Skin of body (tissue), 3 donors: ENCODE measurements at places on chromosomes 12 and 14. TPM values are rescaled to one million over a fixed set of nuclear protein-coding genes. Genes with fewer than 3 reads are reported as not detected.

DNA sequence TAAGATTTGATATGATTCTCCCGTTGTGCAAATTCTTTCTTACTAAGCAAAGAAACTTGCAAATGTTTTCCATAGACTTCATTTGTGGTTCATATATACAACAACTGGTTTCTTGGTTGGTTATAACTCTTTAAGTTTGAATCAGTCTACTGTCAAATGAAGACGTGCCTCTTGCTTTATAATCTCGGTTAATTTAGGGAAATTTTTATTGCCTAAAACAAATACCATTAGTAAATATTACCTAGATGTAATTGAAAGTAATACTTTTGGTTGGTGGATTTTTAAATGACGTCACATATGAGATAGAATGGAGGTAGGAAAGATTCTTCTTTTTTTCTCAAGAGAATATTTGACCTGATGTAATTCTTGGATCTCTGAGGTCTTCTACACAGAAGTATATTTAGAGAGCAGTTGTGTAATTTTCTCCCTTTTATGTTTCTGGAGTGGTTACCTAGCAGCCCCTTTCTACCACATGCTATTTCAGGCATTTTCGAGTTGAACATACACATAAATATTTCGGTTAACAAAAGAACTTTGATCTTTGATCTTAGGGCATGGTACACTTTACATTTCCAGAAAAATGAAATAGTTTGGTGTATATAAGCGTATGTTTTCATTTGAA, 1.7 kb downstream of the ATF7IP start:
- DNase-seq, result peak; percentile 39

DNA sequence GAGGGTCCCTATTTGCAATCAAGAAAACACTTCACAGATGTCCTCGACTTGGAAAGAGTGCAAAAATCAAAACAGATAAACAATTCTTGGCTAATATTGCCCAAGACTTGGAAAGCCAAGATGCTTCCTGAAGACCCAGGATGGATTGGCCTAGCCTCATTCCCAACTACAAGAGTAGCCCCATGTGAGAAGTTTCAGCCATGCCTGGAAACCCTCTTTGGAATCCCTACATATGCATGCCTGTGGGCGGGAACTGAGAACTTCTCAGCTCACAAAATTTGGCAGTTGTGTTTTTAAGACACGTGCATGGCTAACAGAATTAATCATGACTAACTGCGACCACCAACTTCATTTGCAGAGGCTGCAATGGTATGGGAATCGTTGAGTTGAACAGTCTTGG, 283.2 kb upstream of the TBX3 start:
- DNase-seq, result peak; percentile 33

GRCh38 chr12:113310489-113310888, 24.4 kb downstream of the SLC8B1 start:
- no peak for DNase-seq

GRCh38 chr12:13428538-13429265, 232.2 kb downstream of the EMP1 start:
- peak; percentile 32 for DNase-seq

GRCh38 chr12:19896041-19896440, 456.7 kb downstream of the AEBP2 start:
- DNase-seq, result peak; percentile 31

DNA sequence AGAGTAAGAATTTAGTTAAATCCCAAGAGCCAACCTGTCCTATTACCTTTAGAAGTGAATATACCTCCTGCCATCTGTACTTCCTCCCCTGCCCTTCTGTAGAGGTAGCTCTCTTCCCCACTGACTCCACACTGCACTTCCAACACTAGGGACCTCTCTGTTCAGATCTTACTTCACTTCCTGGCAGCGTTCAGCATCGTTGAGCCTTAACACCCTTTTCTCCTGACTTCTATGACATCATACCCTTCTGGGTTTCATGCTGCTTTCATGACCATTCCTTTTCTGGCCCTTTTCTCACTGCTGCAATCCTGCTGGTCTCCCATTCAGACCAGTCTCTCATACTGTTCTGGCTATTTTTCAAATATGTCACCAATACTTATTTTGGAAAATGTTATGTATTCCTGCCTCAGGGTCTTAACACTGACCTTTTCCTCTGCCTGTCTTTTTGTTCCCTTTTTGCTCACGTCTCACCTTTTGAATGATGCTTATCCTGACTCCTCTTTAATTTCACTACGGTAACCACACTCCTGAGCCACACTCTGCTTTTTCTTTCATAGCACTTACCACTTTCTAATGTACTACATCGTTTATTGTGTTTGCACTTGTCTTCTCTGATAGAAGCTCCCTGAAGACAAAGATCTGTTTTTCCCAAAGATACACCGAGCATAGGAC, 67.6 kb downstream of the PLEKHA5 start:
- no peak for DNase-seq

DNA sequence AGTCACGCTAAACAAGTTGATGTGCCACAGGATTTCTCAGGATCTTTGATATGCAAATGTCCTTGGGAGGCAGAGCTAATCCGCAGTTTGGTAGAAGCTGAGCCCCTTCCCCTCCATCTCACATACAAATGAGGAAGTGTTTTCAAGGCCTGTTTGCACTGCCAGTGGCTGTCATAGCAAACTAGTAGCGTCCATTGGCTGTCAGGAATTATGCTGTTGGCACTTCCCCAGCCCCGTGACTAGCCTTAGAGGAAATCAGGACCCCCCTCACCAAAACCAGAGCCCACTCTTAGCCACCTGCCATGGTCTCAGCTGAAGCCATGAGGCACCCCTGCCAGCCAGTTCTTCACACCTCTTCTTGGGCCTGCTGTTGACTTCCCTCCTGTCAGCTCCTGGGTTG, 253.9 kb downstream of the CACNA1C start:
- no peak for DNase-seq

DNA sequence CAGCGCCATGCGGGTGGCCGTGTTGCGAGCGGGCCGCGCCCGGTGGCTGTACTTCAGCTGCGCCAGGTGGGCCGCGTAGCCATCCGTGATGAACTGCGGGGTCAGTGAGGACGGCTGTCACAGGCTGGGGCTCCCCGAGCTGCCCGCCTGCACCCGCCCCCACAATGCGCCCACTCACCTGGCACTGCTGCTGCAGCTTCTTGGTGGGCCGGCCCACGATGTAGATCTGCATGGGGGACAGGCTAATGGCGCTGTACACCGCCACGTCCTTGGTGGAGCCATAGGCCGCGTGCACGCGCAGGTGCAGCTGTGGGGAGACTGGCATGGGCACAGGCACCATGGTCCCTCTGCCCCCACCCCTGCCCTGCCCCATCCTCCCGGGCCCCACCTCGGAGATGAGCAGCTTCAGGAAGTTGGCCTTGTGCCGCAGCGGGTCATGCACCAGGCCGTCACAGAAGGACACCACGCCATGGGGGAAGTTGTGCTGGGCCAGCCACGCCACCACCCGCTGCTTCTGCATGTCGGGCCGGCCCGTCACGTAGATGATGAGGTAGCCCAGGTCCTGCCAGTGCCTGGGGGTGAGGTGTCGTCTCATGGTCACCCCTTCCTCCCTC, 5.9 kb downstream of the ARL6IP4 start:
- no peak for DNase-seq

- DNase-seq, result no peak
Observed at GRCh38 chr14:101585211-101585610, 23.9 kb downstream of the DIO3 start.

- peak; percentile 97 for DNase-seq
Observed at GRCh38 chr14:100238419-100239210, at the start of gene YY1. YY1 (plus strand) TSS chr14:100239144; CDS start chr14:100239245, 101 bp downstream.

GRCh38 chr12:118377884-118378470, 1.6 kb downstream of the SUDS3 start:
- peak; percentile 76 for DNase-seq

DNA sequence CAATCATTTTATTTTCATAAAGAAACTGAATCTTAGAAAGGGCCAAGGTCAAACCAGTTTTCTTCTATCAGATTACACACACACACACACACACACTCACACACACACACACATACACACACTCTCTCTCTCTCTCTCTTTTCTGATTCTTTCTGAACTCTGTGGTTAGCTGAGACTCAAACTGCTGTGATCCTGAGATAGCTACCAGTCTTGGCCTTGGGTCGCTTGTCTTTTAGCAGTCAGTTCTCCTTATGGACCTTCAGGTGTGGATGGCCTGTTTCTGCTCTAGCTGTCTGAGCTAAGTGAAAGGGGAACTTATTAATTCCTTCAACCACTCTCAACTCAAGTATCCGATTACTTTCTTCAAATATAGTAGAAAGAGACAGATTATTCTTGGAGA, 145.1 kb downstream of the GRIP1 start:
- DNase-seq, result no peak

- DNase-seq, result no peak
Observed at GRCh38 chr12:55068416-55069010, 48.7 kb downstream of the NEUROD4 start.

- DNase-seq, result no peak
Observed at GRCh38 chr14:75539162-75539560, 16.9 kb downstream of the BATF start.

DNA sequence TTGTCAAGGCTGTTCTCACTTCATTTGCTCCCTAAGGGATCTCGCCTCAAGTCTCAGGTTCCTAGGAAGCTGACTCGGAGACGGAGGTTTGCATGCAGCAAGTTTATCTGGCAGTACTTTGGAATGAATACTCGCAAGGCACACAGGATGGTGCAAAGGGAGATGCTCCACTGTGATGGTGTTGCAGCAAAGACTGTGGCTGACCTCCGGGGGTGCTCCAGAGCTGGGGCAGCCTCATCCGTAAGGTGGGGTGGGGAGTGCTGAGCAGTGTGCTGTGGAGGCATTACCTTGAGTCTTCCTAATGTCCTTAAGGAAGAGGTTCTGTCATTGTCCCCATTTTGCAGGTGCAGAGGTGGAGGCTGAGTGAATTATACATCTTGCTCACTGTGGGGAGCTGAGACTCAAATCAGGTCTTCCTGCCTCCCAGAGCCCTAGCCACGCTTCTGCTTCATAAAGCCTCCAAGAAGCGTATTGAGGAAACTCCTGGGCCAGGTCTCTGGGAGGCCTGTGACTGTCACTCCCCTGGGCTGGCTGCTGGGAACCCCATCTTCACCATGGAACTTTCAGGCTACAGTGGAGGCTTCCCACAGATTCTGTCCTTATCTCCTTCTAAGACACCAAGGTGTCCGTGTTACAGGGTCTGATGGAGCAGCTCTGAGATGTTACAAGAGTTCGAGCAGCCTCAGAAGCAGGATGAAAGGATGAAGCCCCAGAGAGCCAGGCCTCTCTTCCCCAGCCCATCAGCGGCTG, 39.5 kb downstream of the GALNT16 start:
- DNase-seq, result no peak

GRCh38 chr14:64714432-64715025, 10.3 kb downstream of the PLEKHG3 start:
- no peak for DNase-seq

DNA sequence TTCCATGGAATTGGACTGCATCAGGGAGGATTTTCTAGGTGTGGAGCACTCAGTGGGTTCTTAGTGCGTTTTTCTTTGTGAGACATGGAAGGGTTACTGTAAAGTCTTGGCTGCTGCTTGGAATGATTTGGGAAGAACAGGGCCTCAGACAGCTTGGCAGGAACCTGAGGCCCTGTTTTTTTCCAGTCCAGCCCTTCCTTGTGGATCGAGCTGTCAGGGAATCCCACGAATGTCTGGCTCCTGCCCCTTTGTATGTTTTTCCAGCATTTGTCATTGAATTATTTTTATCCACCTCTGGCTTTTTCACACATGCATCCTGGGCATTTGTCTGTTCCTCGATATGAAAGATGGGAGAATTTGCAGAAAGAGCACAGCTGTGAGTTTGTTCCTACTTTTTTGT, 158.5 kb downstream of the TGFB3 start:
- DNase-seq, result peak; percentile 48

DNA sequence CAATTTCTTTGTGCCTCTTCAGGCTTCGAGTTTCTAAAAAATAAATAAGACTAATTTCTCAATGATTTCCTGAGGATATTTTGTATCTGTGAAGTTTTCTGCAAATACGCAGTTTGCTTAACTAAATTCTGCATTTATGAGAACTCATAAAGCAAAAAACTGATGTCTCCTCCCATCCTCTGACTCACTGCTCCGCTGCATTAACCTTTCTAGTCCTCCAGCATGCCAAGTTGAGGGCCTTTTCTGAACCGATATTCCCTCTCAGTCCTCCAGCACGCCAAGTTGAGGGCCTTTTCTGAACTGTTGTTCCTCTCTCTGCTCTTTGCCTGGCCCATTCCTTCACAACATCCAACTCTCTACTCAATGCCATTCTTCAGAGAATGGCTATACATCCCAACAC, 3.2 kb downstream of the IPO8 start:
- DNase-seq, result no peak

- no peak for DNase-seq
Observed at GRCh38 chr12:132300789-132301722, 28.3 kb downstream of the GALNT9 start.

DNA sequence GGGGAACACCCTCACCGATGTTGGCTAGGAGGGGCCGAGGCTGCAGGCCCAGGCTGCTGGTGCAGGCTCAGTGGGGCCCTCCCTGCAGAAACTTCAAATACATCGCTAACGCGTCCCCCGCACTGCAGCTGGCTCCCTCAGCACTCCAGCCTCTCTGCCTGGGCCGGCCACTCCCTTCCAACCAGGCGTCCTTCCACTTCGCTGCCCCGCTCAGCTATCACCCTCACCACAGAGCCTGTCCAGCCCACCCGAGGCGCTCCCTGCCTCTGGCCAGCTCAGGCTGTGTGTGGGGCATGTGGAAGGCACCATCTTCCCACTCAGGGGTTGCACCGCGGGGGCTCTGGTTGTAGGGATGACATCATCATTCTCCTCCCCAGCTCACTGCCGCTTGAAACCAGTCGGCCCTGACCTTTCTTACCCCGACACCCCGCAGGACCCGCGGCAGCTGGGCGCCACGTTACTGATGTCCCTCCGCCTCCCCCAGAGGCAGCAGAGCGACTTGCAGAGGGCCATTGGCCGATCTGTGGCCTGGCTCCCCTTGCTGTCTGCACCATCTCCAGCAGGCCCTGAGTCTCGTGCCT, 199.9 kb upstream of the RTL1 start:
- no peak for DNase-seq

GRCh38 chr12:124365726-124366430, 71.0 kb downstream of the RFLNA start:
- DNase-seq, result no peak

GRCh38 chr14:50985124-50985858, 41.0 kb upstream of the PYGL start:
- no peak for DNase-seq

DNA sequence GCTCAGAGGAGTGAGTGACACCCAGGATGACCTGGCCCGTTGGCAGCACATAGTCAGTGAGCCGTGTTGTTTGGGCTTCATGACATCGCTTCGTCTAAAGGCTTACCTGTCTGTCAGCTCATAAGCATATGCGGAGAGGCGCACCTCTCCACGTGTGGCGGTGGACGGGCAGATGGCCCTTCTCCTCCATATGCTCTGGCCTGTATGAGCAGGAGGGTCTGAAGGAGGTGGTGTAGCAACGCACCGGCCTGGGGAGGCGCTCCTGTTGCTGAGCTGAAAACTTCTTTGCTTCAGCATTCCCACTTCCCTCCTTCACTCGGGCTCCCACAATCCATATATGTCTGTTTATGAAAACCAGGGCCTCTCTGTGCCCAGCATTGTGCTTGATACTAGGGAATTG, 186.1 kb downstream of the TSPAN9 start:
- DNase-seq, result no peak

Gene TAS2R50
- total RNA-seq, result 6.1 TPM

Gene SERPINA9
- total RNA-seq, result 3.3 TPM

Gene PLCZ1
- total RNA-seq, result not detected

Gene INHBE
- total RNA-seq, result 0.10 TPM

Gene ASCL1
- not detected for total RNA-seq

Gene FOXN3
- 46.9 TPM for total RNA-seq

Gene FAM90A1
- not detected for total RNA-seq

Gene CIROP
- not detected for total RNA-seq

Gene FGF6
- total RNA-seq, result 4.0 TPM
